ENCODE measurements at places on chromosomes 6 and 20.
A peak's percentile ranks its signal among the peaks of the same experiment; 100 is the strongest.

DNA sequence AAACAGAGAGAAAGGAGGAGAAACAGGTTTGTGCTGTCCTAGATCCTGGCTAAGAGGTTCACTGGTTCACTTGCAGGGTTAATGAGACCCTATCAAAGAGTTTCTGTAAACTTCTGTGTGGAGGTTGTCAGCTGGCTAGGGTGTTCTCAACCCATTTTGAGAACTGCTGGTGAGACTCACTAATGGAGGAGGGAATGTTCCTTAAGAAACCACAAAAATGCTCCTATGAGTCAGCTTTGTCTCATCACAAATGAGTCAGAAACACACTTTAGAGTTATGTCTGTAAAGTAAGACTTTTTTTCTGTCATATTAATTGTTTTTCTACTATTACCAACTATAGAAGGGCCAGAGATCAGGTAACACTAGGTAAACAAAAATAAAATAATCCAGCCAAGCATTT is 884.4 kb downstream of the PHF3 start:
- DNase-seq: no peak

DNA sequence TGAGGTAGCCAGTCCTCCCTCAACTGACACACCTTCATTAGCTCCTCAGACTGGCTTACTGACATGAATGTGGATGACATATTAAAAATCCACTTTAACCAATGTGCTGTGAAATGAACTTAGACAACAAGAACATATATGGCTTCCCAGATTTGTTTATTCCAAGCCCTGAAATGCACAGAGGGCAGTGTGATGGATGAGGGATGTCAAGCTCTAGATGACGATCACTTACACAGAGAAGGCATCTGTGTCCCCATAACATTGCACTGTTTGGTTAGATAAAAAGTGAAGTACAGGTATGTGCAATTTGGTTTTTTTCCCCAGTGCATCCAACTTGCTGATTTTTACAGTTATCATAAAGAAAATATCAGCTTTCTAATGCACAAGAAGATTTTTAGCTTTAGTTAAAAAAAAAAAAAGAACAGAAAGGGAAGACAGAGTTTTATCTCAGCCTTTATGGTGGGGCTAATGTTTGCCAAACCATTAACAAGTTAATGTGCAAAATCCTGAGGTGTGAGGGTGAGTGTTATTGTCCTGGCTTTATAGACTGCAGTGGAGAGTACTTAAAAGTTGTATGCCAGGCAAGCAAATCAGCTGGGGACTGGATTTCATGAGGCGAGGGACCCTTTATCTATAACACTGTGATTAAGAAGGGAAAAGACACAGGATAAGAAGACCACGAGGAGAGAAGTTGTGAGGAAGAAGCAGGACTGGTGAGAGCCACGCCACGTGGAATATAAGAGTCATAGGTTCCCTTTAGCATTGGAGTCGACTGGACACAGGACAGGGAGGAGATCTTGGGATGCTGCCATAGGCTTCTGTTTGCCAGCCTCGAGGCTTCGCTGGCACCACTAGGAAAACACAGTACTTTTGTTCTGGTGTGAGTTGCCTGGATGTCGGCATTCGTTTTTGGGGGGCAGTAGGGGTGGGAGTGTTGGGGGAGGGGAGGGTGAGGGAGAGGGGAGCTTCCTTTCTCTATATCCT is 90.0 kb upstream of the BACH2 start:
- peak; percentile 69 for DNase-seq

DNA sequence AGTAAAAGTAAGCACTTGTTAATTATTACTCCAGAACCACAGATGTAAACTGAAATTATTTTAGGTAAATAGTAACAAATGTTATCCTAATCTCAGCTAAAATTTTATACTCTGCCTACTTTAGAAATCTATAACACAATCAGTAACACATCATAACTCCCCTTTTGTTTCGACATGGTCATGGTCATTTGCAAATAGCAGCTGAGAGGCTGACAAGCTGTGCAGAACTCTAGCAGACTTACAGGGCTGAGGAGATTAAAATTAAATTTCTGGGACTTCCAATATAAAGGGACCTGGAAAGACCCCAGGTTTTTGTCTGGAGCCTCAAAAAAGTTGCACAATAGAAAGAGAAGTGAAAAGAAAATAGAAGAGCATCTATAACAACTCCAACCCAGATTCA is 88.8 kb downstream of the PRL start:
- DNase-seq: no peak

DNA sequence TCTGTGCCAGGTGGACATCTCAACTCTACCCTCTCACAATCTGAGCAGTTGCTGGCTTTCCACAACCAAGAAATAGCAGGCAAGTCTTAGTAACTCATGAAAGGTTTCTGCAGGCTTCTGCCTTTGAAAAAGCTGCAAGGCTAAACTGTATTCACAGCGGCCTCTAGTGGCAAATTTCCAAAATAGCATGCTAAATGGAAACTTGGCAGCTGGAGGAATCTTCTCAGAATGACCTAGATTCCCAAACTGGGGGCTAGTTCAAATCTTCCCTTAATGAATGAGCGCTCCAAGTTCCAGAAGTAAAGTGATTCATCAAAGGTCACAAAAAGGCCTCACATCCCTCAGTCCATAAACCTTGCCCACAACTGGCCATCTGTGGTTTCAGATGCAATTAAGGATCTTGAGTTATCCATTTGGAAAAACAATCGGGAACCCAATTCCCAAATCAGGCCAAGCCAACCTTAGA is 11.9 kb upstream of the CPNE5 start:
- peak; percentile 63 for DNase-seq

DNA sequence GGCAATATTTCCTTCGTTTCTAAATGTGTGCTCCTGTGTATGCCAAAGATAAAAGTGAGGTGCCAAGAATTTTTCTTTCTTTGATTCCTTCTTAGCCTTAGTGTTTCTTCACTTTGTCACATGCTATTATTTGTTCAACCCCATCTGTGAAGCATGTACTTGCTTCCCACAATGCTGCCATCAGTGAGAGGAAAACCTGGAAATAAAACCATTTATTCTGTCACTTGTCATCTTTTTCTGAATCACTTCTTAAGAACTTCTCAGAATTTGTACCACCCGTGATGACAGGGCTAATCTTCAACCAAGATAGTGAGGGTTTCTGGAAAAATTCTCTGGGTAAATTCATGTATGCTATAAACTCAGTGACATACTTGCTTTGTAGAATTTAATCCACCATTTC is 450.1 kb downstream of the COL12A1 start:
- DNase-seq: no peak

GRCh38 chr6:110618591-110619267 is 142.3 kb upstream of the SLC22A16 start:
- peak; percentile 19 for DNase-seq

DNA sequence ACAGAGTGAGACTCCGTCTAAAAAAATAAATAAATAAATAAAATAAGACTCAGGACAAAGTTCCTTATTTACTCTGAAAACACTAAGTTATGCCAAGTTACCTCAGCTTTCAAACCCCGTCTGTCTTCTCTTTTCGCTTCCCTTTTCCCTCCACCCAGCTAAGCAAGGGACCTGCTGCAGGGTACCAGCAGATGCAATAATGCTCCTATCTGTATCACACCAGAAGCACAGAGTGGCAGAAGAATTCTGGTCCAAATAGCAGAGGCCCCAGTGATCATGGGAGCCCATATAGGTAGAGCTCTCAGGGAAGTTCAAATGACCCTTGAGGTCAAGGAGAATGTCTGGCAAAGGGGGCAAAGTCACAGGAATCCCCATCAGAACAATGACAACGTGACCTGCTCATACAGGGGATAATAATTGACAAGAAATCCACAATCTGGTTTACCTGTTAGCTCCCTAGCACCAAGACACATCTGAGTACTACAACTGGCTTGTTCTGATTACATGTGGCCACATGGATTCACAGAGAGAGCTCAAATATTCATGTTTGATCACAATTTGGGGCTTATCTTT is 8.7 kb downstream of the GCM1 start:
- no peak for DNase-seq

- DNase-seq: no peak
Measured at GRCh38 chr6:124796464-124796970, 165.7 kb upstream of the RNF217 start.

DNA sequence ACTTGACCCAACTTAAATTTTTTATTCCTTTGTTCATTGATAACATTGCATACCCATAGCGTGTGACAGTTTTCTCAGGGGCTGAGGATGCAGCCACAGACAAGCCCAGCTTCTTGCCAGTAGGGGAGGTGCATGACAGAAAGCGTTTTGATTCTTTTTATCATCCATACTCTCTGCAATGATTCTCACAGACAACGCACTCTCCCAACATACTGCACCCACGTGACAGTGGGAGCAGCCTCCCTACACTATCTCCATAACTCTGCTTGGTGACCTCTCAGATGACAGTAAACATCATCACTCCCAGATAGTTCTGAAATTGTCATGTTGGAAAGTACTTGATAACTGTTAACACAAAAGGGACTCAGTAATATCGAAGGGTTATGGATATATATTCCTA is 481.2 kb upstream of the AGPAT4 start:
- no peak for DNase-seq

DNA sequence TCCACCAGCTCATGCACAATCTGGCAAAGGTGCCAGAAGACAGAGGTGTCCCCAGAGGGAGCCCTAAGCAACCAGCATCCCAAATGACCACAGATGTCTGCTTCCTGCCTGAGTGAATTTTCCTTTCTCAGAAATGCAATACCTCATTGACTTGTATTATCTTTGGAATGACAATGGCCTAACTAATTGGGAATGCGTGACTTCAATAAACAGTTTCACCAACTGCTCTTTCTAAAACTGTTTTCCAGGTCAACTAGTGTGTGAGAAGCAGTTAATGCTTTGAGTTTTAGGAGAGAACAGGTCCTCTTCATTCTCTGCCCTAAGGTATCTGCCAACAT is 108.9 kb upstream of the SNX9 start:
- no peak for DNase-seq

GRCh38 chr6:14165091-14165490 is 47.5 kb downstream of the CD83 start:
- DNase-seq: no peak

GRCh38 chr6:36113049-36113448 is 17.3 kb upstream of the MAPK13 start:
- DNase-seq: no peak

GRCh38 chr6:52995913-52996645 is 995 bp upstream of the GSTA4 start:
- DNase-seq: peak; percentile 45

- no peak for DNase-seq
Measured at GRCh38 chr6:50707652-50708300, 5.5 kb upstream of the TFAP2D start.

GRCh38 chr6:5286780-5287179 is 25.5 kb downstream of the FARS2 start:
- DNase-seq: no peak

GRCh38 chr20:36394340-36394965 is 88.3 kb downstream of the DLGAP4 start:
- DNase-seq: no peak

DNA sequence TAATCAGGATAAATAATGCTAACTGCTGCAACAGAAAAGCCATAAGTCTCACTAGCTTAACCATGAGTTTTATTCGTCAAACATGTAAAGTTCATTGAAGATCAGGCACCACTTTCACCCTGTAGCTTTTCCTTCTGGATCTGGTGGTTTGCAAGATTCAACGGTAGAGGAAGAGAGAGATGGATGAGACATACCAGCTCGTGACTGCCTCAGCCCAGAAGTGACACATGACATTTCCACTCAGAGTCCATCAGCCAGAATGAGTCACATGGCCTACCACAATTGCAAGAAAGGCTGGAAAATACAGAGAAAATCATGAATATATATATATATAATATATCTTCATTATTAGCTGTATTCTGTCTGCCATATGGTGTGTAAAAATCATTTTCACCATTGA is 29.0 kb downstream of the SPTLC3 start:
- no peak for DNase-seq

- DNase-seq: no peak
Measured at GRCh38 chr6:43510827-43511163, 649 bp upstream of the LRRC73 start.

DNA sequence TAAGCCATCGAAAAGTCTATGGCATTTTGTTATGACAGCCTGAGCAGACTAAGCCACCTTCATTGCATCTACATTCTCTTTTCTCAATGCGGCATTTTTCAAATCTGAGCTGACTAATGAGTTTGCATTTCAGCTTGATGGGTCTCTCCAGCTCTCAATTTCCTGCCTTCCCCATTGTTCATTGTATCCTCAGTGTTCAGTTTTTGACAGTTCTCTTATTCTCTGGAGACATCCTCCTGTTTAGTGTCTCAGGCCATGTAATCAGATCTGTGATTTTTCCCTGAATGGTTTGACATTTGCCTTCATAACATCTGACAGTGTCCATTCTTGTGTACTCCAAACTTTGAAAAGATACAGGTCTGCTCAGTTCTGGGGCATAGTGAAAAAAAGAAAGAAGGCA is 27.9 kb upstream of the MCM3 start:
- DNase-seq: no peak

- DNase-seq: no peak
Measured at GRCh38 chr6:3281631-3282475, 23.1 kb downstream of the PSMG4 start.

DNA sequence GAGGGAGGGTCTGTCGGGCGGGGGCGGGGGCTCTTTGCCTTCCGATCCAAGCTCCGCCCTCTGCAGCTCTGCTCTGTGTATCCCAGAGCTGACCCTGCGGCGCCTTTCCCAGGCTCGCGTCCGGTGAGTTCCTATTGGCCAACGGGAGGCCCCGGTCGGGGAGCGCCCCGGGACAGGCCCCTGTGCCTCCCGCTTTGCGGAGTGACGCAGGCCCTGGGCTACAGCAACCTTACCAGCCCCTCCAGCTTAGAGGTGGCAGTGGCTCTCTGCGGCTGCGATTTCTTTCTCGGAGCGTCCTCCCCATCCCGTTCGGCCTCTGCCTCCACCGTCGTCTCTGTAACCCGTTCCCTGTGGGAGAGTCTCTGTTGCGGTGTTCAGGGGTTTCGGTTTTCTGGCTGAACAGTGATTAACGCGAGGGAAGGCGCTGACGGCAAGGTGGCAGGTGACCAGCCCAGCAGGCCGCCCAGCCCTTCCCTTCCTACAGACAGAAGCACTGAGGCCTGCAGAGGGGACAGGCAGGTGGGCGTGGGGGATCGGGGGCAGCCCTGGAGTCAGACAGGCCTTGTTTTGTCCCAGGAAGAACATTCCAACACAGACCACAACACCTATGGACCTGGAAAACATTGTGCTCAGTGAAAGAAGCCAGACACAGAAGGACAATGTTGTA is 18.1 kb upstream of the CEBPB start:
- DNase-seq: peak; percentile 67

DNA sequence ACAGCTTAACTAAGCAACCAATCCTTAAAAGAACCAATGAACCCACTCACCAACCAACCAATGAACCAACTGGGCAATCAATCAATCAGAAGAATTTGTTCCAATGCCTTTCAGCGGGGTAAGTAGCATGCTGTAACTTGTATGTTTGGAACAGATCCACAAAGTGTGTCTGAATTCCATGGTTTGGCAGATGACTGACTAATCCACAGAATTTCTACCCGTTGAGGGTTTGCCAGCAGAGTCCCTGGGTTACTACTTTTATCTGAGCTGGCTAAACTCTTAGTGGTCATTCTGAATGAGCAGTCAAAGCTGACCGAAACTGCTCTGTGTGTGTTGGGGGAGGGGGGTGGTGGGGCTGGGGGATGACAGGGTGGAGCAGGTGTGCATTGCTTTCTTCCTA is 125.0 kb upstream of the JAG1 start:
- no peak for DNase-seq

Measured in prostate gland (tissue), 2 donors.